ENCODE measurements at places on chromosomes 5 and 9. TPM values are rescaled to one million over a fixed set of nuclear protein-coding genes. Genes with fewer than 3 reads are reported as not detected.
A peak's percentile ranks its signal among the peaks of the same experiment; 100 is the strongest.

AGXT2 gene
- total RNA-seq = not detected

DNA sequence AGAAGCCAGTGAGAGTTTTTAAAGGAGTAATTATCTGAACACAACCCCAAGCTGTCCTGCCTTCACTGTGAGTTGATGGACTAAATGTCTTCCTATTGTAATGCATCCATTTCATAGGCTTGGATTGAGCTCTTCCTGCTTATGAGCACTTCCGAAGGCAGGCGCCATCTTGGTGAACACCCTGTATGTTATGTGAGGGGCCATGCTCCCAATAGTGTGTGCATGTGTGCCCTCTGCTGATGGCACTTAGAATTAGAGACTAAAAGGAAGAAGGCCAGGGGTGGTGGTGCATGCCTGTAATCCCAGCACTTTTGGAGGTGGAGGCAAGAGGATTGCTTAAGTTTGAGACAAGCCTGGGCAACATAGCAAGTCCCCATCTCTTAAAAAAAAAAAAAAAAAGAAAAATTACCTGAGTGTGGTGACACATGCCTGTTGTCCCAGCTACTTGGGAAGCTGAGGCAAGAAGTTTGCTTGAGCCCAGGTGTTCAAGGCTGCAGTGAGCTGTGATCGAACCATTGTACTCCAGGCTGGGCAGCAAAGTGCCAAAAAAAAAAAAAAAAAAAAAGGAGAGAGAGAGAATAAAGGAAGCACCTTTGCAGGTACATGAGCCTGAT, 65.0 kb downstream of the C9orf152 start:
- peaks cover 15% of the 10 kb centered on the region for H3K36me3 ChIP-seq
- no peak for DNase-seq
- peak overlapping the region; percentile 73 for H3K27ac ChIP-seq

DNA sequence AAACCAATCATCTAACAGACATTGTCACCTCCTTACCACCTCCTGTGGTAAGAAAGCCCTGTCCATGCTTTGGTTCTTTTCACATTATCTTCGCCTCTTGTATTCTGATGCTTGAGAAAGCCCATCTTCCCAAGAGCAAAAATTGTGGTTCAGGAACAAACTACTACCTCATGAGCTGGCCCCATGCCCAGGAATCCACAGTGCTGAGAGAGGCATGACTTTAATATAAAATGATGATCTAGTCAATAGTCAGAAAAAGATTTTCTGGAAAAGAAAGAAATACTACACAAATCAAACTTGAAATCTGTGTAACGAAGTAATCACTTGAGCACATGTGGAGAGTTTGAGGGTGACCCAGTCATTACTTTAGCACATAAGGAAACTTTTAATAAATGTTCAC, 94.7 kb downstream of the FGF10 start:
- no peaks in the 10 kb centered on the region for H3K36me3 ChIP-seq
- H3K27ac ChIP-seq = no peak overlapping the region
- no peaks in the 10 kb centered on the region for H3K27me3 ChIP-seq
- H3K4me3 ChIP-seq = no peak overlapping the region
- DNase-seq = no peak

- H3K27ac ChIP-seq = peak overlapping the region; percentile 82
- peaks cover 83% of the 10 kb centered on the region for H3K4me1 ChIP-seq
- H3K27me3 ChIP-seq = no peaks in the 10 kb centered on the region
- H3K36me3 ChIP-seq = peaks cover 87% of the 10 kb centered on the region
- DNase-seq = no peak
- no peak overlapping the region for H3K4me3 ChIP-seq
These were observed 13.9 kb downstream of the IL7R start for GRCh38 chr5:35870605-35871004.

SV2C gene
- 0.02 TPM for total RNA-seq

DNA sequence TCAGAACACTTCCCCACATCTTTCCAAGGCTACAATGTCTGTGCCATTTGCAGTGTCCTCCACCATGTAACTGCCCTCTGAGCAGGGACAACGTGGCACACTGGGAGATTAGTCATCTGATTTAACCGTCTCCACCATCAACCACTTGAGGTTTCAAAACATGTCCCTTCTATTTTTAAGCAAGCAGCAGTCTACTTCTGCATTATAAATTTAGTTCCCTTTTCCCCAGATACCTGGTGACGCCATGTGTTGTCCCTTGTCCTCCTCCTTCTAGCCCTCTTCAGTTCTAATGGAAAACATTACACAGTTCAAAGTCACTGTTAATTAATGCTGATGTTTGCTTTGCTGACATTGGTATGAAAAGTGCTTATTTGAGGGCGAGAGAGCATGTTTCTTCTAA, 52.8 kb downstream of the ATP10B start:
- no peak for DNase-seq
- no peak overlapping the region for H3K27ac ChIP-seq
- no peaks in the 10 kb centered on the region for H3K27me3 ChIP-seq
- H3K4me3 ChIP-seq = no peak overlapping the region
- H3K4me1 ChIP-seq = no peaks in the 10 kb centered on the region

DNAH5 gene
- not detected for total RNA-seq
